AML-193 (cell line): ENCODE measurements at places on chromosomes 7 and 10.

- DNase-seq = peak; percentile 64
Measured at GRCh38 chr7:128937647-128938543, at the start of gene IRF5. Gene IRF5, plus strand, starts transcription at chr7:128937927. Its CDS starts 4,155 bp downstream, at chr7:128942082.

- DNase-seq = no peak
Measured at GRCh38 chr7:2436341-2437104, 33.1 kb downstream of the CHST12 start.

- no peak for DNase-seq
Measured at GRCh38 chr7:81944058-81944457, 174.2 kb upstream of the HGF start.

GRCh38 chr7:70599446-70600190 is 532.3 kb upstream of the GALNT17 start:
- no peak for DNase-seq

DNA sequence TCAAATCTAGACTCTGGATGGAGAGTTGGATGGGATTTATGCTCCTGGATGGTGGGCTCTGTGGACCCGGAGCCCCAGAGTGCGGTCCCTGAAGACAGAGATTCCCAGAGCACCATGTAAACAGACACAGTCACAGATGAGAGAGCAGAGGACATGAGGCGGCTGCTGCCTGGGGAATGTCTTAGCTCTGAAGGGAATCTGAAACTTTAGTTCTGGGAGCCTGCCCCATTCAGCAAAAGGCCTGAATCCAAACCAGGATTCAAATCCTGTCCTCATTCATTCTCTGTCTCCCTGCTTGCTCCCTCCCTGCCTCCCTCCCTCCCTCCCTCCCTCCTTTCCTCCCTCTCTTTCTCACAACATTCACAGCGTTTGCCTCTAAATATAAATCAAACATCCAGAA is 49.5 kb upstream of the CALD1 start:
- DNase-seq = no peak

DNA sequence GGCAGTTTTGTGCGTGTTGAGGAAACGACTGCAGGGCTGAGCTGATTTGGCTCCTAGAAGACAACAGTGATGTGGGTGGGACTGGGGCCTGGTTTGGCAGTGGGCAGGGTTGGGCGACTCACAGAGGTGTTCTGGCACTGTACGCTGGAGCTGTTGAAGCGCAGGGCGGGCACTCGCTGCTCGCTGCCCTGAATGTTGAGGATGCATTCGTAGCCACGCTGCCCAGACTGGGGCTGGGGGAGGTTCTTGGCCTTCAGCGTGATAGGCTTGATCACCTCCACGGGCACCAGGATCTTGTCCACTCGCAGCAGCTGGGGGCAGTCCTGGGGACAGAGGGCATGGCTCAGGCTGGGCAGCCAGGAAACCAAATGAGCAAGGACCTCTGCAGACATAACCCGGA is 365.4 kb downstream of the PLXNA4 start:
- no peak for DNase-seq

- peak; percentile 29 for DNase-seq
Measured at GRCh38 chr7:85104432-85105205, 82.2 kb downstream of the SEMA3D start.

GRCh38 chr10:132805599-132805998 is 19.7 kb upstream of the NKX6-2 start:
- DNase-seq = no peak

DNA sequence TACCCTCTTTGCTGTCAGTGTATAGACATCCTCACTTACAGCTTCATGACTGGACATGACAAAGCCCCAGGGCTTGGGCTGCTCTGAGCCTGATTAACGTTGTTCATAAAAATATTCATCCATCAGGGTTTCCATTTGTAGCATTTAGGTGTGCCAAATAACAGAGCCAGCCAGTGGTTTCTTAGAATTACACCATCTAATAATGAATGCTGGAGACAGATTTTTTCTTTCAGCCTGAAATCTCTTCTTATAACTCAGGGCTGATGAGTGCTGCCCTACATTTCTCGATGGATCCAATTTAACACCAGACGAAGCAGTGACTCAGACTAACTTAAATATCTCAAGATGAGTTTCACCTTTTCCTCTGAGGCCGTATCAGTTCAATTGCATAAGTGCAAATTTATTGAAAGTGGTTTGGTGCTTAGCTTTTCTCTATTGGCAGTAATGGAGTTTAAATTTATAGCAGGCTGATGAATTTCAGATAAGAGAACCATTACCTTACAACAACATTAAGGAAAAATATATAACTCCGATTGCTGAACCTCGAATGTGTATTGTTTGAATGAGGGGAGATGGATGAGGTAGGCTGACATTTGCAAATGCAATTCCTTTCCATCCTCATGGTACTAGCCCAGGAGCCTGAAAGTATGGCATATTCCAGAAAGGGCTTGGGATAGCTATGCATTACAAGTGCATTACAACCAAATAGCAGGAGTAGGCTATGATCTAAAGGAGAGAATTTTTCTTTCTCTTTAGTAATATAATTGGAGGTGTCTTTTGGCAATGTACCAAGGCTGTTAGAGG is 900.6 kb downstream of the KCNMA1 start:
- DNase-seq = no peak

- no peak for DNase-seq
Measured at GRCh38 chr7:111517549-111517951, 44.7 kb downstream of the IMMP2L start.

- DNase-seq = no peak
Measured at GRCh38 chr10:27506280-27506679, 2.2 kb downstream of the RAB18 start.

- no peak for DNase-seq
Measured at GRCh38 chr7:124649397-124650014, 116.1 kb downstream of the GPR37 start.

GRCh38 chr10:60031664-60032063 is 125.3 kb upstream of the CCDC6 start:
- peak; percentile 12 for DNase-seq

DNA sequence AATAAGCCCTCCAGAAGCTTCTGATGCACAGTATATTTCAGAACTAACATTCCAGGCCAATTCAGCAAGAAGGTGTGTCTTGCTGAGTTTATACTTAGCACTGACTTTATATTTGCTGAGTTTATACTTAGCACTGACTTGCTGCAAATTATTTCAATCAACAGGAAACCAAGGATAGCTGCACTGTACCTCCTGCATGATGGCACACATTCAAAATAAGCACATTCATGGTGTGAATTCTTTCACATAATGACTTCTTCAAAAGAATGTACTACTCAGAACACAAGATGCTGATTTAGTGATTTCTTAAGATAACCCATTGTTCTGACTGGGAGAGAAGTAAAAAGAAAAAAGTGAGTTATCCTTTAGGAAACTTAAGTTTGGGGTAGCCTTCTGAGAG is 52.0 kb downstream of the JAZF1 start:
- DNase-seq = no peak

- DNase-seq = no peak
Measured at GRCh38 chr10:14120812-14121211, 209.9 kb downstream of the FRMD4A start.

GRCh38 chr10:97291357-97292096 is 910 bp downstream of the ARHGAP19 start:
- DNase-seq = no peak

DNA sequence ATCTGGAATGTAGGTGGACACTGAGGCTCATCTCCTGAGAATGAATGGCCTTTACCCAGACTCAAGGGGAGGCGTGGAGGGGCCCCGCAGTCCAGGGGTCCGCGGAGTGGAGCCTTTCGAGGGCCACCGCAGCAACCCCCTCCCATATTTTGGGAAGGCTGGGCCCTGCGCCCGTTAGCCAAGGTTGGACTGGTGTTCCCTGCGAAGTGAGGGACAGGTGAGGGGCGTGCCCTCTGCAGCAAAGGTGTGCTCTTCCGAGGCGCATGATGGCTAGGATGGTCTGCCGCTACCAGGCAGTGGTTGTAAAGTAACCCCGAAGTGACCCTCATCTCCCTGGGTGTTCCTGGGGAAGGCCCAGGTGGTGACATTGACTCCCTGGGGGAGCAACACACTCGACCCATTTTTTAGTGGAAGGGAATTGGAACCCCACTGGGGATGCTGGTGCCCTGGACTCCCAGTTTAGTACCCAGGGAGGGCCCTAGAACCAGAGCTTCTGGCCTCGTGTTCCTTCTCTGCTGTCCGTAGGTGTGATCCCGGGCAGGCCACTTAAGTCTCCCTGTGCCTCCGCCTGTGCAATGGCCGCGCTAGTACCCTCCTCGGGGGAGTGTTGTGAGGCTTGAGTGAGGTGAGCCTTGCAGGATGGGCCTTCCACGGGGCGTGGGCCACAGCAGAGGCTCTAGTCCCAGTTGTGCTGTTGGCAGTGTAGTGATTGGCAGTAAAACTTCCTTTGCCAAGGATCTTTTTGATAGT is 779 bp downstream of the FAM241B start:
- no peak for DNase-seq

DNA sequence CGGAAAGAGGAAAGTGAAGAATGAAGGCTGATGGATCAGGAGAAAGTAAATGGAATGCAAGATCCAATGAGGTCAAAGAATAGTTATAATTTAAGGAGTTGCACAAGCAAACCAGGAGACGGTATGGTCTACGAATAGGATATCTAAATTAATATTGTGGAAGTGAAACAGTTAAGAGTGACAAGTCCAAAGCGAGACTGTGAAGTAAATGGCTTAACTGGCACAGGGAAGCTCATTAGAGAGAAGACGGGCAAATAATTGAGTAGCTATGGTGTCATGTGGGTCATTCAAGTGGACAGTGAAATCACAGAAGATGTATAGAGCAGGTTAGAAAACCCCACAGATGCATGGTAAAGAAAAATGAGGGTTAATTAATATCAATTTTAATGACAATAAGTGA is 3.2 kb downstream of the CYP51A1 start:
- DNase-seq = no peak

- no peak for DNase-seq
Measured at GRCh38 chr10:108445746-108446145, 1281.2 kb upstream of the SORCS1 start.

DNA sequence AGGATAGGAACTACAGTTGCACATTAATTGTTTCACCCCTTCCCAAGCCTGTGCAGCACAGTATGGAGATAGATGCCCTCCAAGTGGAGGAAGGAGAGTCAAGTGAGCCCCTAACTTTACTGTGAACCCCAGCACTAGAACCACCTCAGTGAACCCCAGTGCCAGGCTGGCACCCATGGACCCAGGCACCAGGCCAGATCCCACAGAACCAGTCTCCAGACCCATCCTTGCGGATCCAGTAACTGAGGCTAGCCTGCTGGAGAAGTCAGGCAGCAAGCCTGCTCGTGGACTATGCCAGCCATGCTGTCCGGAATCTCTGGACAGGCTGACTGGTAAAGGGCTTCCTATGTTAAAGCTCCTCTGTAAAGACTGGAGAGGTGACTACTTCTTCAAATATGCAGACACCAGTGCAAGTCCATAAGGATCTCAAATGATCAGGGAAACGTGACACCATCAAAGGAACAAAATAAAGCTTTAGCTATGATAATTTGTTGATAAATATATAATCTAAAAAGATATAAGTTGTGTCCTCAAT is 27.7 kb downstream of the SHOC2 start:
- DNase-seq = no peak

GRCh38 chr7:48955916-48956315 is 31.6 kb downstream of the CDC14C start:
- DNase-seq = no peak

GRCh38 chr10:88395677-88396076 is 187.4 kb downstream of the RNLS start:
- no peak for DNase-seq

- no peak for DNase-seq
Measured at GRCh38 chr10:46539596-46540411, 16.7 kb downstream of the GPRIN2 start.

- peak; percentile 74 for DNase-seq
Measured at GRCh38 chr7:75856536-75856935, 22.3 kb upstream of the RHBDD2 start.

GRCh38 chr7:509426-510130 is 10.1 kb downstream of the PDGFA start:
- DNase-seq = no peak

- DNase-seq = no peak
Measured at GRCh38 chr10:3422282-3422681, 249.7 kb upstream of the PITRM1 start.

- DNase-seq = no peak
Measured at GRCh38 chr10:3173171-3173878, 743 bp upstream of the PITRM1 start.

GRCh38 chr10:127354992-127355391 is 158.6 kb upstream of the INSYN2A start:
- no peak for DNase-seq

- no peak for DNase-seq
Measured at GRCh38 chr7:8371742-8372141, 61.7 kb upstream of the NXPH1 start.

GRCh38 chr7:191981-192649 is at the start of gene FAM20C:
Gene FAM20C, plus strand, starts transcription at chr7:192571. Its CDS starts 629 bp downstream, at chr7:193200.
- DNase-seq = peak; percentile 25

DNA sequence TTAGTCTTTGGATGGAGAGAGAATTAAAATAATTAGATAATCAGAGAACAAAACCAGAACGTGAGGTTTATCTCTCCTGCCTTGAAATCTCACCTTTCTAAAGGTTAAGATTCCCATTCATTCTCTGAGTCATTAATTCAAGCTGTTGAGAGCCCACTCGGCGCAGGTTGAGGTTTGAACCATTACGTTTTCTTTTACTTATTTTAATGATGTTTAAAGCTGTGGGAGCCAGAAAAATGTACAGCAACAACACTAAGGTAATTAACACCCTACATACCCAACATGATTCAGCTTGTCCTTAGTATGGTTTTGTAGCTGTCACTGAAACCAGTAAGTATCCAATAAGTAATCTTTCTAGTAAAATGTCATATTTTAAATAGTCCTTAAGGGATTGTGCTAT is 153.0 kb upstream of the ANK3 start:
- no peak for DNase-seq

- DNase-seq = no peak
Measured at GRCh38 chr10:73653701-73654100, 2.1 kb downstream of the SYNPO2L start.

- no peak for DNase-seq
Measured at GRCh38 chr7:134907639-134908038, 78.7 kb upstream of the AGBL3 start.

- DNase-seq = no peak
Measured at GRCh38 chr7:158072991-158073730, 514.5 kb downstream of the PTPRN2 start.

DNA sequence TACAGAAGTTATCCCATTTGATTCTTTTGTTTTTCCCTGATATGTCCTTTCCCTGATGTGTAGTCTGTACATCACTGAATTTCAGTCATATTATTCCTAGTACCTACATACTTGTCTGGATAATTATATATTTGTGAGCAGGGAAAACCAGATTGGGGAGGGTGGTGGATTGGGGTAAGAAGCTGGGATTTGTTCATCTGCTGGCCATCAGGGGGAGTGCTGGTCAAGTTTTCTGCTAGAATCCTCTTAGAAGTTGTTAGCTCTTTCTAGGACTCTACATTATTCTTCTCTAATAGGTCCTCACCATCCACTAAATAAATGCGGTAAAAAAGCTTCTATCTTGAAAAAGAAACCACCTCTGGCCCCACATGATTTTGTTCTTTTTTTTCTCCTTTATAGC is 232.7 kb upstream of the TAC1 start:
- DNase-seq = peak; percentile 15

GRCh38 chr7:93146472-93147141 is 1.6 kb downstream of the SAMD9L start:
- no peak for DNase-seq

- no peak for DNase-seq
Measured at GRCh38 chr10:44180321-44181168, 204.4 kb downstream of the CXCL12 start.

- no peak for DNase-seq
Measured at GRCh38 chr7:11327633-11328032, 354.0 kb downstream of the PHF14 start.
